ENCODE measurements at places on chromosomes 11 and 22.

DNA sequence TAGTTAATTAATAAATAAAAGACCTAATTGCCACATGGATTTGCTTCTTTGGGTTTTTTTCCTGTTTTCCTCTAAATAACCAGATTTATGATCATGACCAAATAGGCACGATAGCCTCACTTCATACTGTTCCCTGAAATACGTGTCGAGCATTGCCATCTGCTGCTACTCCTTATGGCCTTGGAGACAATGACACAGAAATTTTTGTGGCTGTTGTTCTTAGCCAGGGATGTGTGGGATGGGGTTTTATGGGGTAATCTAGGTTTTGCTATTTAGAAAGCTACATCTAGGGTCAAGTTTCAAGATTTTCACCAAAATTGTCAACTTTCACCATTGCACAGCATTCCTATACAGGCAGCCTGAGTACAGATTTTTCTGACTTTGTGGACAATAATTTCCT lies 145.2 kb downstream of the DBX1 start:
- DNase-seq = no peak

DNA sequence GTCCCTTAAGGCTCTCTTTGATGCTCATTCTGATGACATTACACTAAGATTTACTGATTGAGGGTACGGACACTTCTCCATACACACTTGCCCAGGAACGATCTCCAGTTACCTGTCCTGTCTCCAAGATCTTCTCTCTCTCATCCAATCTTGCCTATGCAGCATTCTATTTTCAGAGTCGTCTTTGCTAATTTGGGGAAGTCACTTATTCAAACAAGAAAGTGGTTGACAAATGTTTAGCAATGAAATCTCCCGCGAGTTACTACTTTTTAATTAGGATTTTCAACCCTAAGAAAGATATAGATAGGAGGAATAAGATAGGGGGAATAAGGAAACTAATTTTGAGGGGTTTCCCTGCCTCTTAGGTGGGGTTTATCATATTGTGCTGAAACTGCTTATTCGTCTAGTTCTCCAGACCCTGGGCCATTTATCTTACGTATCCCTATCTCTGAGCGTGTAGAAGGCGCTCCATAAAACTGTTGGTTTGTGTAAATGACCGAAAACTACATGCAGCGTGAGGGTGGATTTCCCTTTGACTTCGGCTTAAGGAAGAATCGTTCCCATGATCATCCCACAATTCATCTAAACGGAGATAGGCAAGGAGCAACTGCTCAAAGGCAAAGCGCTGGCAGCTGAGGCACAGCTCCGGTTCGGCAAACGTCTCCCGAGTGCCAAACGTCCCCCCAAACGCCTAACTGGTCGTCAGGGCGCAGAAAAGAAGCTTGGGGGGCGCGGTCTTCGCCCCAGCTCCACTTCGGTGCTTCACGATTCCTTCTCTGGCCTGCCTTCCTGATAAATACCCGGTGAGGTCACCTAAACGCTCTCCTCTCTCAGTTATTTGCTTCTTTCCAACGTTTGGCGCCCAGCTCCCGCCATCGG lies 804 bp downstream of the APIP start:
- DNase-seq = no peak

- no peak for DNase-seq
These were observed 32.6 kb downstream of the PPFIA1 start for GRCh38 chr11:70303070-70303469.

- DNase-seq = no peak
These were observed 420.9 kb downstream of the METTL15 start for GRCh38 chr11:28529046-28529445.

GRCh38 chr22:45903355-45904135 lies 73.4 kb downstream of the WNT7B start:
- no peak for DNase-seq
